ENCODE measurements at places on chromosomes 6 and 20.

DNA sequence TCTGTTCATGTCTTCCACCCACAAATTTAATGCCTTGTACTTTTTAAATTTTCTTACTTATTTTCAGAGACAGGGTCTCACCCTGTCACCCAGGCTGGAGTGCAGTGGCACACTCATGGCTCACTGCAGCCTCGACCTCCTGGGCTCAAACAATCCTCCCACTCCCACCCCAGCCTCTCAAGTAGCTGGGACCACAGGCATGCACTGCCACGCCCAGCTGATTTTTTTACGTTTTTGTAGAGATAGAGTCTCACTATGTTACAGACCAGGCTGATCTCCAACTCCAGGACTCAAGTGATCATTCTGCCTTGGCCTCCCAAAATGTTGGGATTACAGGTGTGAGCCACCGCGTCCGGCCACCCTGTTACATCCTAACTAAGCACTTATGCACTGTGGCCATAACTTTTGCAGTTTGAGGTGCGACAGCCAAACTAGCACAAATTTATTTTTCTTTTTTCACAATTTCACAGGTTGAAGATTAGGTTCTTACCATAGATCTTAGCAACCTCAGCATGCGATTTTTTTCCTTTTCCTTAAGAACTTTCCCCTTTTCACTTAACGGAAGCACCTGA is 92.1 kb downstream of the EPB41L2 start:
- no peak for DNase-seq

DNA sequence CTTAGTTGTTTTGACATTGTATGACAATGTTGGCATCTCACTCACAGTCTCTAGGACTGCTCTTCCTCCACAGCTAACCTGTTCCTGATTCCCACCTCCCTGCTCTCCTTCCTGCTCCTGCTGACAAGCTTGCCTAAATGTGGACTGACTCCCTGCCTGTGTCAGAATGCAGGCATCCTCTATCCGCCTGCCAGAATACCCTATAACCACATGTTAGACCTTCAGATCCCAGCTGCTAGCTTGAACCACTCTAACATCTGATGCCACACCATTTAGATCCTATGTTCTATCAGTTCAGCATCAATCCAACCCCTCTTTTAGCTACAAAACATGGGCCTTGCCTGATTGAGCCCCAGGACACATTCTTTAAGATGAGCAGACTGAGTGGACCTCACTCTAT is 12.2 kb downstream of the FILIP1 start:
- no peak for DNase-seq

GRCh38 chr20:44006578-44006977 is 91.9 kb downstream of the TOX2 start:
- DNase-seq: no peak

DNA sequence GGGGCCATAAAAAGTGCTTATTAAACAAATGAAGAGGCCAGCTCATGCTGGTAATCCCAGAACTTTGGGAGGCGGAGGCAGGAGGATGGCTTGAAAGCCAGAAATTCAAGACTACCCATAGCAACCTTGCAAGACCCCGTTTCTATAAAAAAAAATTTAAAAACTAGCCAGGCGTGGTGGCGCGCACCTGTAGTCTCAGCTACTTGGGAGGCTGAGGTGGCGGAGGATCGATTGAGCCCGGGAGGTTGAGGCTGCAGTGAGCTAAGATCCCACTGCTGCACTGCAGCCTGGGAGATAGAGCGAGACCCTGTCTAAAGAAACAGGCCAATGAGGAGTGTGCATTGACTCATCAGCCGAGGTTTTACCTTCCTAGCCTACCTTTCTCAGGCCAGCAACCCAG is 15.2 kb downstream of the NPEPL1 start:
- DNase-seq: no peak

DNA sequence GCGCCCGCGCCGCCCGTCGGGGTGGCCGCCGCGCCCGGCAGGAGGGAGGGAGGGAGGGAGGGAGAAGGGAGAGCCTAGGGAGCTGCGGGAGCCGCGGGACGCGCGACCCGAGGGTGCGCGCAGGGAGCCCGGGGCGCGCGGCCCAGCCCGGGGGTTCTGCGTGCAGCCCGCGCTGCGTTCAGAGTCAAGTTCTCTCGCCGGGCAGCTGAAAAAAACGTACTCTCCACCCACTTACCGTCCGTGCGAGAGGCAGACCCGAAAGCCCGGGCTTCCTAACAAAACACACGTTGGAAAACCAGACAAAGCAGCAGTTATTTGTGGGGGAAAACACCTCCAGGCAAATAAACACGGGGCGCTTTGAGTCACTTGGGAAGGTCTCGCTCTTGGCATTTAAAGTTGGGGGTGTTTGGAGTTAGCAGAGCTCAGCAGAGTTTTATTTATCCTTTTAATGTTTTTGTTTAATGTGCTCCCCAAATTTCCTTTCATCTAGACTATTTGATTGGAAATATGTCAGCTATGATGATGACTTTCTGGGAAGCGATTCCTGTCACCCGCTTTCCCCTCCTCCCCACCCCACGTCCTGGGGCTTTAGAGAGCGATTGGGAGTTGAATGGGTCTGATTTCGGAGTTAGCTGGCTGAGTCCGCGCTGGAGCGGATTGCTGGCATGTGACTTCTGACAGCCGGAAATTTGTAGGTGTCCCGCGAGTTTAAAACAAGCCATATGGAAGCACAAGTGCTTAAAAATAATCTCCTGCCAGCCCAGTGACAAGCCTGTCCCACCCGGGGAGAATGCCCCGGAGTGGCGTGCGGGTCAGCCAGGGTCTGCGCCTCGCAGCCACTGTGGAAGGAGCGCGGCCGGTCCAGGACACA is 1.1 kb downstream of the ESR1 start:
- DNase-seq: no peak

- no peak for DNase-seq
Measured at GRCh38 chr20:51732096-51732791, 35.9 kb downstream of the ATP9A start.

DNA sequence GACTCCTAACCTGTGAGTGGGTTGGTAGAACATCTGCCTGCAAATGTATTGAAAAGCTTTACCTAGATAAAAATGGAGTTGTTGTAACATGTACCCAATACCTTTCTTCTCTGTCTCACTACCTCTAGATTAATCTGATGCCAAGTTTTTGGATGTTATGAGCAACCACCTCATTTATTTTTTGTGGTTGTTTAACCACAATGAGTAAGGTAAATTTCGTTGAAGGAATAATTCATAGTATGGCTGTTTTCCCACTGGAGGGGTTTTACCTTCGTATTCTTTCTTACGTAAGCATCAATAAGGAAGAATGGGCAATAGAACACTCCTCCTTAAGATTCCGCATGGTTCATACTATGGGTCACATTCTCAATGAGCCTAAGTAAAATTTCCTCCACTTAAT is 165.4 kb downstream of the CDH26 start:
- DNase-seq: peak; percentile 69

- DNase-seq: no peak
Measured at GRCh38 chr20:10090588-10091166, 55.9 kb downstream of the ANKEF1 start.

- DNase-seq: no peak
Measured at GRCh38 chr6:36677059-36677749, 1.3 kb upstream of the CDKN1A start.

DNA sequence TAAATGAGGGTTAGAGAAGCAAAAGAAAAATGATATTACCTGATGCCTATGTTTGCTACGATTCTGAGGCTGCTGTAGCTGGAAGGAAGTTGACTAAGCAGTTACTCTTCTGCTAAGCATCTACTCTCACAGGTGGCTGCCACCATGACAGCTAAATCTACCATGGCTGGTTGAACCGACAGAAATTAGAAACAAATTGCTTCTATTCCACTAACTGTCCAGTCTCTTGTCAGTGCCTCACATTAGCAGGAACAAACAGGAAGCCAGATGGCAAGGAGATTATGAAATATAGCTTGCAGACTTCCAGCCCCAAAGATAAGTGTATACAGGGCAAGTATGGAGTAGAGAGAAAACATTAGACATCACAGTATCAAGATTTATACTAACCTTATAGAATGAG is 59.4 kb upstream of the TMEM200A start:
- no peak for DNase-seq

- DNase-seq: no peak
Measured at GRCh38 chr6:102841060-102841459, 1447.6 kb downstream of the GRIK2 start.

GRCh38 chr6:163412801-163413344 is 1.6 kb upstream of the QKI start:
- no peak for DNase-seq

GRCh38 chr6:25369036-25369432 is 89.9 kb downstream of the CARMIL1 start:
- no peak for DNase-seq

DNA sequence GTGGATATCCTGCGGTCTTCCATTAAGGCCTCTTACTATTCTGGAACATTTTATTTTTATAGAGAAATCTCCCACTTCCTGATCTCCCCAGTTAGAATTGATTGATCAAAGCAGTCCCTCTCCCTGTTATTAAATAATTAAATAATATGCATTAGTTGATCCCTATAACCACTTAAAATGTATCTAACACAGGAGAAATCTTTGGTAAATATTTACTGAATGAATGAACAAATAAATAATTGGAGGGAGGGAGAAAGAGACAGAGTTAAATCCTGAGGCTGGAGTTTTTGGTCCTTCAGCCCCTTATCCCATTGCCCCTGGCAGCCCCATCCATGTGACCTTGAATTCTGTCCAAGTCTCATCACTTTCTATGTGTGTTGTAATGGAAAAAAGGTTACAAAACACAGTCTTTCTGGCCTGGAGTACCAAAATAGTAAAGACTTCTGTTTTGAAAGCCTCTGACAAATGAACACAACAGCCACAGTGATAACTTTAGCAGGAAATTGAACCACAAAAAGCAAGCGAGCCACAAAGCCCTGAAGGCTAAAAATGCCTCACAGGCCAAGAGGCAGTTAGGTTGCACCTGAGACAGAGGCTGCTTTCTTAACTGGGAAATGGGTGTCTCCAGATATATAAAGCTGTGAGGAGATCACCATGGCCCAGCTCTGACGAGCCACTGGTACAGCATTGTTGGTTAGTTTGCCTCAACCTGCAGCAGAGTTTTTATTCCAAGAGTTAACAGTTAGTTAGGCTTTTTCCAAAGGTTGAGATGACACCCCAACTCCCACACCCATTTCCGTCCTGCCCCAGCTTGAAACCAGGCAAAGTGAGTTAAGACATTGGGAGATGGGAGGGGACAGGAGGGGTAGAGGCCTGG is 11.3 kb downstream of the NT5E start:
- DNase-seq: no peak

- DNase-seq: no peak
Measured at GRCh38 chr20:14729390-14729789, 392.0 kb upstream of the FLRT3 start.

DNA sequence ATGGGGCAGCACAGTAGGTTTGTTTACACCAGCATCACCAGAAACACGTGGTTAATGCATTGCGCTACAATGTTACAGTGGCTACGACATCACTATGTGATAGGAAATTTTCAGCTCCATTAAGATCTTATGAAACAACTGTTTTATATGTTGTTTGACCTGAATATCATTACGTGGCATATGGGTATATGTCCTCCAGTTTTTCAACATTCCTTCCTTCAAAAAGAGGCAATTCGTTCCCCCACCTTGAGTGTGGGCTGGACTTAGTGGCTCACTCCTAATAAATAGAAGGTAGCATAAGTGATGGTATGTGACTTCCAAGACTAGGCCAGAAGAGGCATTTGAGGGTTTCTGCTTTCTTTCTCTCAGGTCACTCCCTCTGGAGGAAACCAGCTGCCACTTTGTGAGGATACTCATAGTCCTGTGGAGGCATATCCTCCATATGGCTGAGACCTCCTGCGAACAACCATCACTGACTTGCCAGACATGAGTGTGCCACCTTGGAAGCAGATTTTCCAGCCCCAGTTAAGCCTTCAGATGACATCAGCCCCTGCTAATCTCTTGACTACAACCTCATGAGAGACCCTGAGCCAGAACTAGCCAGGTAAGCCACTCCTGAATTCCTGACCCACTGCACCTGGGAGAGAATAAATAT is 2.3 kb upstream of the TRAM2 start:
- no peak for DNase-seq

DNA sequence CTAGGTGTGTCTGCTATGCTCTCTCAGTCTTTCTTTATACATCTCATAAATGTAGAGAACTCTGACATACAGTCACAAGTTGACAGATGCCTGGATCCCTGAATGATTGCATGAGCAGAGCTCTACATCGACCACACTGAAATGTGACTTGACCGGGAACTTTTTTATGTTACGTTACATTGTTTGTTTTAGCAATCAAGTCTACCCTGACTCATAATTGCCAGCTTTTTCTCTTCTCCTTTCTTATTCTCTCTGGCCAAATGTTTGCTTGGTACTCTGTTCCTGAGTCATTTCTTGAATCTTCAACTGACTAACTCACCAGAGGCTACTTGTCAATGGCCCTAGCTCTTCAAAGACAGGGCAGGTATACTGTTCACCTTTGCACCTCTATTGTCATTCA is 213.6 kb upstream of the DTNBP1 start:
- peak; percentile 84 for DNase-seq

DNA sequence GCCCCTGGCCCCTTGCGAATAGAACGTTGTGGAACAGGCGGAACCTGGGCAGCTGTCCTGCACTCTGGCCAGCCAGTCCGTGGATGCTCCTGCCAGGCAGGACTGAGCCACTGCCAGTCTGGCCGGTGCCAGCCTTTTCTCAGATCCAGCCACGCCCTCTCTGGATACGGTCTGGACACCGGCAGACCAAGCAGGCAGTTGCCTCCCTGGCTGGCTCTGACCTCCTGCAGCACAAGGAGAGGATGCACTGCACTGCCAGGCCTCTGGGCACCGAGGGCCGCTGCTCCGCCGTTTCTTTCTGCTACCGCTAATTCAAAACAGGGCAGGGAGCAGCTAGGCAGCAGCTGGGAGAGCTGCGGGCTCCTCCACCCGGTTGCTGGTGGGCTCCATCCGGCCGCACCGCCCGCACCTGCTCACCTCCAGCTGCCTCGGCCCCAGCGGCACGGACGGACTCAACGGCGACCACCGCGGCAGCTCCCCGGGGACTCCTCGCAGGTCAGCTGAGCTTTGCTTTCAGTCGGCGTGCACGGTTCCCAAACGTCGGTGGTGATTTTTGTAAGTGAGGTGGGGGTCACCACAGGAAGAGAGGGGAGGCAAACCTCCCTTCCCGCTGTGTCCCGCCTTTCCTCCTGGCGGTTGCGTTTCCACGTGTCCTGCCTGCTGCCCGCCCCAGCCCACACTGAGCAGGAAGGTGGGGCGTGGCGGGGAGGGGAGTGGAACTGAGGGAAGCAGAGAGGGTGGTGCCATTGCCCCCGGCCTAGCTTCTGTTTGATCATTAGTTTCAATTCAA is 30.3 kb upstream of the AFDN start:
- no peak for DNase-seq

DNA sequence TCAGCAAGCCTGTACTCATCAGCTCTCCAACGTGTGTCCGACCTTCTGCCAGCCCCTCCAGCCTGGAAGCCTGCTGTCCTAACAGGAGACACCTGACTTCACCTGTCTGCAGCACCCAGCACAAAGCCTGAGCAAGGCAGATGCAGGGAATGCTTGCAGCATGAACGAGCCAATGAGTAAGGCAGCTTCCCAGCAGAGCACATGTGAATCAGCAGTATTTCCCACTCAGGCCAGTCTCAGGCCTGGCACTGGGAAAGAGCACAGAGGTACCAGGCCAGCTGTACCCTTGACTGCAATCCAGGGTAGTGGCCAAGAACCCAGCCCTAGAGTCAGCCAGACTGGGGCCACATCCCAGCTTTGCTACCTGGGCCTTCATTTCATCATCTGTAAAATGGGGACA is 120.8 kb downstream of the MAFB start:
- DNase-seq: no peak

All from epithelial cell of prostate (primary cell).